ENCODE measurements at places on chromosomes 12 and 14.
A peak's percentile ranks its signal among the peaks of the same experiment; 100 is the strongest.

GRCh38 chr12:89525305-89525823, 483 bp downstream of the POC1B start:
- DNase-seq: peak; percentile 20

DNA sequence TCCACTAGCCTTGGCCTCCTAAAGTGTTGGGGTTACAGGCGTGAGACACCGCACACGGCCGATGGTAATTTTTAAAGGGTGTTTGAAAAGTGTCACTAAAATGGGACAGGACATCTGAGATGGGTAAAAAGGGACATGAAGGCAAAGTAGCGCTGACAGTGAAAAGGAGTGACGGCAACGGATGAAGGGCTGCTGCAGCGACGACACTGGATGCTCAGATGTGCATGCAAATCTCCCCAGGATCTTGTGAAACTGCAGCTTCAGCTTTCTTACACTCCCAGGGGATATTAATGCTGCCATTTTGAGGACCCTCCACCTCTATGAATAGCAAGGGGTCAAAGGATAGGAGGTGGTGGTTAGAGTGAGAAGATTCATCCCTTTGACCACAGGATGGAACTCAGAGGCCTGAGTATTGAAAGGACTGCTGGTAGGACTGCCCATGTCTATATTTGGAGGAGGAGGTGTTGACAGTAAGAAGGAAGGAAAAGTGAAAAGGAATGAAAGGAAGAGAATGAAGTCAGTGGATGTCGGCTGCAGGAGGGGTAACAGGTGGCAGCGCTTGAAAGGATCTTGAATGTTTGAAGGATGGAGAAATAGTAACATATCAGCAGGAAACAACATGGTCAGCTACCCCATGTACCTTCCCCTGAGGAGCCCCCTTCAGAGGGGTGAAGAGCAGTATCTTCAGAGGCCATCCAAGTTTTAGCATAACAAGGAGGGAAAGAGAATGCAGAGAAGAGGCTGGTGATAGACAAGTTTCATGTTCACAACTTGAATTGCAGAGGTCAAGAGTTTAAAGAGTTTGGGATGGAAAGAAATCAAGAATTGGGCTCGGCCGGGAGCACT, 37.1 kb downstream of the CLIP1 start:
- DNase-seq: no peak

DNA sequence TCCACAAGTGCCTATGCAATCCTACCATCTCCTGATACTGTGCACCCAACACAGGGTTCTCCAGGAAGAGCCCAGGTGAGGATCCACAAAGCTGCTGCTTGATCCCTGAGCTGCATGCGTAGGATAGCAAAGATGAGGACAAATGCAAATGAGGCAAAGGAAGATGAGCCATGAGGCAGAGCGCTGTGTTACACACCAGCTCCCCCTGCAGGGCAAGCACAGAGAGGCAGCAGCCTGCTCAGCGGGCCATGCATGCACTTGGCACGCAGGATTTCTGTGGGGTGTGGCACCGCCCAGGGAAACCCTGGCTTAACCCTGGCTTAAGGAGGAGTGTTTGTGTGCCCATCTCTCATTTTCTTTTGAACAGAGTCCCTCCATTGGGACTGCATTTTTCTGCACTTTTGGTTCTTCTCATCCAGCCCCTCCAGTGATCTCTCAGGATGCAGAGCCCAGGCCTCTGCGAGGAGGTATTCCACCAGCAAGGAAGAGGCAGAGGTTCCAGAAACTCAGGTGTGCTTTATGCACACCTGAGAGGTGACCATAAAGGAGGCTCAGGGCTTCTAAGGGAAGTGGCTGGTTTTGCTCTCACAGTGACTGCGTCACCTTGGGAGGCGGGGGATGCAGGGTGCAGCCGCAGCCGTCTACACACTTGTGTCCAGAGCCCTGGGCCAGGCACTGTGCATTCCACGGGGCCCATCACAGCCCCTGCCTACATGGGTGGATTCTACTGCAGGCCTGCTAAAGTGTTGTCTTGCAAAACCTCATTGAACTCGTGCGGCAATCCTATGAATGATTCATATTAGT, 973.3 kb upstream of the TMEM132C start:
- no peak for DNase-seq

DNA sequence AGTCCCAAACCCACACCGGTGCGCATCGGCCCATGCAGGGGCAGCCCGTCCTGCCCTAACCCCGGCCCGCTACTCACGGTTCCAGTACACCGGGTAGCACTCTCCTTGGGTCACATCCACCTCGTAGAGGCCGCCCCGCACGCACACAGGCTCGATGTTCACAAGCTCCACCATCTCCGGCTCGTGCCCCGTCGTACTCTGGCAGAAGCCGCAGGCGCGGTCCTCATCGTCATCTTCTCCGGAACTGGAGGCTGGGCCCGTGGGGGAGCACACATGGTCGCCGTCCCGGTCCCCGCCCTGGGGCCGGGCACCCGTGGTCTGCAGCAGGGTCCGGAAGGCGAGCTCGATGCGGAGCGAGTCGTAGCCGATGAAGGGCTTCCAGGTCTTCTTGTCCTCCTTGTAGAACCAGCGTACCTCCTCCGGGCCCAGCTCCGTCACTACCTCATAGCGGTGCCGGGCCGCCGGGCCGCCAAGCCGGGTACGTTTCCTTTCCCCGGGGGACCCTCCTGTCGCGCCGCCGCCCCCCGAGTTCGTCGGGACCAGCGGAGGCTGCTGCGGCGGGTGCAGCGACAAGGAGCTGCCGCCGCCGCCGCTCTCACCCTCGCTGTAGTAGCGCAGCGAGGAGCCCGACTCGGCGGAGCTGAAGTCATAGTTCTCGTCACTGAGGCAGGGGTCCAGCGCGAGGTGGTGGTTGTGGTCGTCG, 788 bp downstream of the DDHD1 start:
- DNase-seq: peak; percentile 83

- no peak for DNase-seq
Measured at GRCh38 chr14:69487226-69487625, 2.7 kb downstream of the PLEKHD1 start.

- DNase-seq: no peak
Measured at GRCh38 chr14:67833403-67833802, 13.8 kb downstream of the RAD51B start.

DNA sequence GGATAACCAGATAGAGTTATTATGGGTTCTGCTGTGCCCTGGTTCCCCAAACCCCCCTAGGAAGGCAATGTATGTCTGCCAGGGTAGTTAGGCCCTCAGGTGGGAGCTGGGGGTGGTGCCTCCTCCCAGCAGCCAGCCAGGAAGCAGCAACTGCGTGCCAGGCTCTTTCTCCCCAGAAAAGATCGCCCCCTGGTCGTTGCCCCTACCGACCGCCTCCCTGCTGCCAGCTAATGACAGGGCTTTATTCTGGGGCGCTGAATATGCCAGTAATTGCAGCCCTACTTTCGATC, 36.3 kb downstream of the IQSEC3 start:
- no peak for DNase-seq

- DNase-seq: no peak
Measured at GRCh38 chr12:132766380-132767085, 4.9 kb upstream of the ANKLE2 start.

DNA sequence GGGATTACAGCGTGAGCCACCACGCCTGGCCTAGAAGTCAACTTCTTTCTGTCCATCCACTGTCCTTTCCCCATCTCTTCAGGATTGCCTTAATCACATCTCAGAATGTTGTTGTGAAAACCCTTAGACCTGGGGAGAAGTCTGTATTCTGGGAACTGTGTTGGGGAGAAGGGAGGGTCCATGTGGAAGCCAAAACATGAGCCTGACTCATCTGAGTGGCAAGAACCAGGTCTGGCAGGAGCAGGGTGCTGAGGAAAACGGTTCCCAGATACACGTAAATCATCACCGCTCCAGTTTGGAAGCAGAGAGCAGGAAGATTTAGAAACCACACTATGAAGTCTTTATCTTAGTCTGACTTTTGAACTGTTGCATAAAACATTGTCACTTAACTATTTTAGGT, 245.6 kb upstream of the RGS6 start:
- no peak for DNase-seq

DNA sequence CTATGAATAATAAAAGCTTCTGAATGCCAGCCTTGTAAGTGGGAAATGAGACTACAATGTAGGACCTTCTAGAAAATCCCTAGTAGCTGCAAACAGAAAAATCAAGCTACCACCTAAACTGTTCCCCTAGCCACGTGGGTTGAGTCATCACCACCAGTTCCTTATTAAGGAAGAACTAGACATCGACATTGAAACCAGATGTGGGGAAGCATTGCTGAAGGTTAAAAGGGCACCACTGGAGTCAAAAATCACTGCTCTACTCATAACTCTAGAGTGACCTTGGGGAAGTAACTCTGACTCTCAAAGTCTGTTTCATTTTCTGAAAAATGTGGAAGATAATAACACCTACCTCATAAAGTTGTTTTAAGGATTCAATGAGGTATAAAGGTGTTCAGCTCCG, 9.4 kb upstream of the CNIH1 start:
- DNase-seq: no peak

GRCh38 chr12:77841521-77841920, 10.8 kb downstream of the NAV3 start:
- no peak for DNase-seq

- DNase-seq: no peak
Measured at GRCh38 chr12:64042911-64043310, 179.2 kb downstream of the KICS2 start.

DNA sequence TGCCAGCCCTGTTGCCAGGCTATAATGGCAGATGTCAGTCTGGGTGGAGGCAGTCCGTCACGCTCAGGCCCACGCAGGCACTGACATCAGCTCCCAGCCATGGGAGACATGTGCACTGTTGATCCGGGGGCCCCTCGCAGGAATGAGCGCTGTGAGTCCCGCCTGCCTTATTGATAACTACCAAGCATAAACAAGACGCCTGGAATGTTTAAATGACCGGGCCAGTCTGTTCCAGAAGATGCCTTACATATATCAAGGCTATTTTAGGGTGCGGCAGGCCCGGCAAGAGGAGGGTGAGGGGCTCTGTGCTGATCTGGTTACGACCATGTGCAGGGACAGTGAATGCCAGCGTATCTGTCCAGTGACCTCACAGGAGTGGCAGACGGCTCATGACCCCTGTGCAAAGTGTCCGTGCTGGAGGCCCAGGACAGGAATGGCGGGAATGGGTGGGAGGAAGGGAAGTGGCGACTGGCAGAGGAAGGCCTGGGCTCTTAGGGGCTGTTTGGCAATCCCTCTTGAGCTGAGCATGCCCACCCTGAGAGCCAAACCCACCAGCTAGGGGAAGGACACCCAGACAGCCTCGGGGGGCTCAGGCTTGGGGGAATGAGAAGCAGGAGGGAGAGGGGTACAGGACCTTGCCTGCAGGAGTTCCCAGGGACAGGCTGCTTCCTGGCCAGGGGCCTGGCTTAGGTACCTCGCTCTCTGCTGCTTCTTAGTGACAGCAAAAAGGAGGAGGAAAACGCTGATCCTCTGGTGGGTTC, 49.3 kb downstream of the DLK1 start:
- no peak for DNase-seq

- no peak for DNase-seq
Measured at GRCh38 chr14:95387826-95388445, 68.2 kb upstream of the CLMN start.

- peak; percentile 13 for DNase-seq
Measured at GRCh38 chr14:106622200-106622745, 1095.9 kb downstream of the TMEM121 start.

GRCh38 chr12:71024281-71024680, 103.7 kb upstream of the PTPRR start:
- DNase-seq: no peak

- DNase-seq: no peak
Measured at GRCh38 chr14:55333711-55334485, 62.7 kb downstream of the FBXO34 start.

GRCh38 chr14:29016050-29016900, 249.7 kb downstream of the FOXG1 start:
- no peak for DNase-seq

- DNase-seq: no peak
Measured at GRCh38 chr14:26132061-26132645, 465.7 kb downstream of the NOVA1 start.

DNA sequence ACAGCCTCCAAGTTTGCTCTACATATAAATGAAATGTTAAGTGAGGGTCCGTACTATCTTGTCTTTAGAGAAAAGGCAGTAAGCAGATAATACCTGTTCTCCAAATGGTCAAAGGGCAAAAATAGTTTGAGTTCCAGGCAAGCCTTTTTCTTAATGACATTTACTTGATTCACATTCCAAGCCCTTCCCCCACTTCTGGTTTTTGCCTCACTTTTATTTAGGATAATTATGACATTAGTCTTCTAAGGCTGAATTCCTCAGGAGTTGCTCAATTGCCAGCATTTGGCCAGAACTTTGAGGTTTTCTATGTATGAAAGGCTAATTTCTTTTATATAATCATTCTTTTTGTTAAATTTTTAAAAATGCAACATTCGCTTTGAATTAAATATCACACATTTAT, 62.5 kb upstream of the DUSP6 start:
- DNase-seq: no peak
